ENCODE measurements at places on chromosomes 13 and 19. TPM values are rescaled to one million over a fixed set of nuclear protein-coding genes. Genes with fewer than 3 reads are reported as not detected.
A peak's percentile ranks its signal among the peaks of the same experiment; 100 is the strongest.

- no peaks in the 10 kb centered on the region for H3K27me3 ChIP-seq
- H3K4me3 ChIP-seq = no peak overlapping the region
- no peaks in the 10 kb centered on the region for H3K4me1 ChIP-seq
Measured at GRCh38 chr13:109576331-109576813, 210.0 kb downstream of the IRS2 start.

DNA sequence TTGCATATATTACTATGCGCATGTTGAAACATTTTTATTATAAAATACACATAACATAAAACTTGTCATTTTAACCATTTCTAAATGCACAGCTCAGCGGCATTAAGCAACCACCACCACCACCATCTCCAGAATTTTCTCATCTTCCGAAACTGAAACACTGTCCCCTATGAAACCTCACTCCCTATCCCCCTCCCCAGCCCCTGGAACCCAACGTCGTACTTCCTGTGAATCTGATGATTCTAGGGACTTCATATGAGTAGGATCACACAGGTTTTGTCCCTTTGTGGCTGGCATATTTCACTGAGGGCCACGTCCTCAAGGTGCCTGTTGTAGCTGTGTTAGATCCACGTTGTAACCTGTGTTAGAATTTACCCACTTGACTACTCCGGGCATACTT, 716 bp upstream of the MAP2K2 start:
- H3K4me3 ChIP-seq = peak overlapping the region; percentile 89
- peak overlapping the region; percentile 88 for H3K27ac ChIP-seq
- peaks cover 30% of the 10 kb centered on the region for H3K4me1 ChIP-seq
- no peaks in the 10 kb centered on the region for H3K36me3 ChIP-seq
- H3K27me3 ChIP-seq = no peaks in the 10 kb centered on the region

RELB gene
- total RNA-seq = 4.8 TPM

RAB20 gene
- total RNA-seq = 1.3 TPM

PLVAP gene
- total RNA-seq = 26.3 TPM

TMPRSS9 gene
- not detected for total RNA-seq

LENG1 gene
- 4.0 TPM for total RNA-seq

Measured in esophagus squamous epithelium (tissue), 5 donors.